ENCODE measurements at places on chromosomes 2 and 18. TPM values are rescaled to one million over a fixed set of nuclear protein-coding genes. Genes with fewer than 3 reads are reported as not detected.

The ASB18 gene
- not detected for total RNA-seq

- DNase-seq, result no peak
Observed at GRCh38 chr2:148603562-148603920, 41.0 kb upstream of the EPC2 start.

DNA sequence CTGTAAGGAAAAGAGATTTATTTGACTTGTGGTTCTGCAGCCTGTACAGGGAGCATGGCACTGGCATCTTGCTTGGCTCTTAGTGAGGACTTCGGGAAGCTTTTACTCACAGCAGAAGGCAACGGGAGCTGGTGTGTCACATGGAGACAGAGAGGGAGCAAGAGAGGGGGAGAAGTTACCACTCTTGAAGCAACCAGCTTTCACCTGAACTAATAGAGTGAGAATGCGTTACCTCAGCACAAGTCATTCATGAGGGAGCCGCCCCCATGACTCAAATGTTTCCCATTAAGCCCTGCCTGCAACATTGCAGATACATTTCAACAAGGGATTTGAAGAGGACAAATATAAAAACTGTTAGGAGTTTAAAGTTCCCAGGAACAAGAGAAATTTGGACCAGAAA lies 190.0 kb downstream of the CYRIA start:
- no peak for DNase-seq

DNA sequence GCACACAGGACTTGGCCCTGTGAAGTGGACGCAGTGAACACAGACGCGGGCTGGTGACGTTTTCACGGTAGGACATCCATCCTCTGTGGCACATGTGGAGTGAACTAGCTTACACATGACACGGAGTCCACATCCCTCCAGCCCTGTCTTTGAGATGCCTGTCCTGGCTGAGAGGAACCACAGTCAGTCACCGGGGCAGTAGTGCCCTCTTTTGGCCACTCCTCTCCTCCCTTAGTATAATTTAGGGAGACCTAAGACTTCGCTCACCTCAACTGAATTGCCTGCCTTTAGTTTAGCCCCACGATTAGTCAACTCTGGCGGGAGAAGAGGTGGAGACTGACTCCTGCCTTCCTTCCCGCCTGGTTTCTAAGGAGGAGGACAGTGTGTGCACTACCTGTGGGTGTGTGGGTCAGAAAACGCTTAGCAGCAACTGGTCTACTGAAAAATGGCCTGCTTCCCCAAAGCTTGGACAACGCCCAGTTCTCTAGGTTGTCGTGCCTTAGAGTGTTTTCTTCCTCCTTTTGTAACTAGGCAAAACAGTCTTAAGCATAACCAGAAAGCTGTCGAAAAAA lies 70.6 kb downstream of the MBP start:
- DNase-seq, result no peak

- DNase-seq, result no peak
Observed at GRCh38 chr18:21684731-21685130, 19.8 kb downstream of the ABHD3 start.

The PROC gene
- 8.9 TPM for total RNA-seq

The STARD6 gene
- total RNA-seq, result not detected

The FTCDNL1 gene
- 1.3 TPM for total RNA-seq

DNA sequence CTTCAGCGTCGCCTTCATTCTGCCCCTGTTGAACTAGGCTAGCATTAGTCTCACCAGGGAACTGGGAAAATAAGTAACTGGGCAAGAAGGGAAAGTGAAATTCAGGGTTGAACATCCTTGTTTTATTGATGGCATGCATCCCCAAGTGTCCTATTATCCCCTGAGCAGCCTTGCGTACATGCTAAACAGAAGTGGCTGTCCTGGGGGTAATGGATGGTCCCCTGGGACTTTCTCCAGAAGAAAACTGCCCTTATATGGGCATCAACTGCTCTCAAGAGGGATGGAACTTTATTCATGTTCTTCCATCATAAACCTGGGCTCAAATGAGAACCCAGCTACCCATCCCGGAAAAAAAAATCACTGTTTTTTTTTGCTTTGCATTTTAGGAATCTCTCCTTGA lies 11.8 kb upstream of the SMIM21 start:
- DNase-seq, result no peak

DNA sequence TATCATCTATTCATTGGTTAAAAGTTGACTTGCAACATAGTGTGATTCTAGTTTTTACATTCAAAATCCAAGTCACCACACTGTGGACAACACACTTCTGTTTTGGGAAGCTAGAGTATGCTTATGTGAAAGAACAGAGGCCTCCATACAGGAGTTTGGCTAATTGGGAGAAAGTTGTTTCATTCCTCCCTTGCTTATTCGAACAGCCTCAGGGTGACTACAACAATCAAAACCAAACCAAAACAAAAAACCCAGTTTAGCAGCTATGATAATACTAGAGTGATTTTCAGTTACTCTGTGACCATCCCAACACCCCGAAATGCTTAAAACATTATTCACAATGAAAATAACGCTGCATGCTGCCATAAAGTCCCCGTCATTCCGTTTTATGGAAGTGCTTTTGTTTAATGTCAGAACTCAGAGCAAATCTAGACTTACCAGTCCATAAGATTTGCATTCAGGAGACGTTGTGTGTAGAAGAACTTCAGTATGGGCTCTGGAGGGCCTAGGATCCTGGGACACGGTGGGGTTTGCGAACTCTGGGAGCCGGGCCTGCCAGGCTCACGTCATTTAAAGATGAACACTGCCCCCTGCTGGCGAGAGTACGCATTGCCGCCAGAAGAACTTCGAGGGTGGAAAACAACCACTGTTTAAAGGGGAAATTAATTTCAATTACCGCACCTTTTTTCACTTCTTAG lies 111.4 kb downstream of the FTCDNL1 start:
- DNase-seq, result peak; percentile 75

DNA sequence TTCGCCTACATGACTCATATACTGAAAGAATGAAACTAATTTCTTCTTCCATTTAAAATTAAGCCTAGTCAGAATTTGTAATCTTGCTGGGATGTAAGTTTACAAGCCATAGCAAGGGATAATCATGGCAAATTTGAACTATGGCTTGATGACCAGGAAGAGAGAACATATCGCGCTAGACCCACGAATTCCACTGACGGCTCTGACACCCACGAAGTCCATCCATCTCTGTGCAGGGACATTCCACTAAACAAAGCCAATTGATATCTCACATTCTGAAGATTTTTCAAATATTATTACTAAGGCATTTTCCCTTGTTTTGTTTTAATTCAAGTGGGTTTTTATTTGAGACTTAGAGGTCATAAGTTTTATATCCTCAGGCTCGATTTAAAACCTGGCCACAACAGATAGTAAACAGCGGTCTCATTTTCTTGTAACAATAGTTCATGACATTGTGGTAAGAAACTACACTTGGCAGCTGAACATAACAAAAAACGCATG lies 113.0 kb downstream of the QPCT start:
- no peak for DNase-seq

DNA sequence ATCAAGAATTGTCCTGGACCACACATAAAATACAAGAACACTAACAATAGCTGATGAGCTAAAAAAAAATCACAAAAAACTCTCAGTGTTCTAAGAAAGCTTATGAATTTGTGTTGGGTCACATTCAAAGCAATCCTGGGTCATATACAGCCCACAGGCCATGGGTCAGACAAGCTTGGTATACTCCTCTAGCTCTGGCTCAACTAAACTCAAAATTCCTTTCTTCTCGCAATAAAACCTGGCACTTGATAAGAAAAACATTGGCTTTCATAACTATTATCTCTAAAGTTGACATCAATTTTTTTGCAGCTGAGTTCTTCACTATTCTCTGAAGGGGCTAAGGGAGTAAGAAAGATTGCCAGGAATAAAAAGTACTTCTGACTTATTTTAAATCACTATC lies 38.3 kb downstream of the FBXO48 start:
- DNase-seq, result no peak

- DNase-seq, result no peak
Observed at GRCh38 chr18:9348079-9348671, 13.6 kb downstream of the TWSG1 start.

DNA sequence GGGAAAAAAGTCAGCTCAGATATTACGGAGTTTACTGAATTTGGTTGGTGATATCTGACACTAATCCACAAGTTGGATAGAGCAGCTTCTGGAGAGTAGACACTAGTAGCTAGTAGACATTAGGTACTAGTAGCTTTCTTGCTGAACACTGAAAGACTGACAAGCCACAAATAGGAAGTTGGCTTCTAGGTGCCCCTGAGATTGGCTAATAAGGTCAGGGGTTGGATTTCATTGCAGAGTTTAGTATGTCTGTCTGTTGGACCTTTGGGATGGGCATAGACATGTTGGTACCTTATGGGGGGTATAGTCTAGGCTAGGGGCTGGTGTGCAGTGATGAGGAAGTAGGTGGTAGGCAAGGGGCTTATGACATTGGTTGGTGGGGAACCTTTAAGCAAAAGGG lies 164.9 kb upstream of the LRRTM1 start:
- DNase-seq, result no peak

The DSC1 gene
- total RNA-seq, result 1.6 TPM

The CD8B2 gene
- total RNA-seq, result 0.31 TPM

The HDLBP gene
- 466 TPM for total RNA-seq

- no peak for DNase-seq
Observed at GRCh38 chr2:138238908-138239307, 262.7 kb upstream of the SPOPL start.

The PROKR1 gene
- 0.10 TPM for total RNA-seq

DNA sequence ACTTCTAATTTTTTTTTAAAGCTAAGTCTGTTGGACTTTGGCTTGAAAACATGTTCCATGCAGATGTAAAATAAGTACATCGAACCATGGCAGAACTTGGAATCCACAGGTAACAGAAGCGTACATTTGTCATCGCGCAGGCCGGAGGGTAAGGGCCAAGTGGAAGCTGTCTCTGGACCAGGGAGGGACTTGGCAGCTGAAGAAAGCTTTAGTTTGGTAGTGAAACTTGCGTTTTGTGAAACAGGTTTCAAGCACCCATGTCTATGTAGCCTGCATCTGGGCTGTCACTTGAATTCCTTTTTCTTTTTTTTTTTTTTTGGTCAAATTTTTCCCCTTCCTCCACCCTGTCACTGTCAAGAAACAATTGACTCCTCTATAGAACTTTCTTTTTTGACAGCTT lies 20.4 kb downstream of the GRHL1 start:
- DNase-seq, result no peak

DNA sequence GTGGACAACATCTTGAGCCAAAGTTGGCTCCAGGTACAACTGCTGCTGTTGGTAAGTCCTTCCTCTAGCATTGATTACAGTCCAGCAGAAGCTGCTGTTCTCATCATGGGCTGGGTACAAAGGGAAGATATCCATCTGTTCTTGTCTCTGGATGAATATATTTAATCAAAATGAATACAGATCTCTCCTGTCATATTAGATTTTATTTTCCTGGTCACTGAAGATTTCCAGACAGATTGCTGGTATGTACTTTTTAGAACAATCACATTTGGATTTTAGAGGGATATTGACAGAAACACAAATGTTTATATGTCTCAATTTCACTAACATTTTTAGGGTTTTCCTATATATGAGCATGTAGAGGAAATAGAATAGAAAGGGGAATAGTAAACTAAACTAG lies 155.4 kb upstream of the FHL2 start:
- no peak for DNase-seq

The SDC1 gene
- total RNA-seq, result 164 TPM

DNA sequence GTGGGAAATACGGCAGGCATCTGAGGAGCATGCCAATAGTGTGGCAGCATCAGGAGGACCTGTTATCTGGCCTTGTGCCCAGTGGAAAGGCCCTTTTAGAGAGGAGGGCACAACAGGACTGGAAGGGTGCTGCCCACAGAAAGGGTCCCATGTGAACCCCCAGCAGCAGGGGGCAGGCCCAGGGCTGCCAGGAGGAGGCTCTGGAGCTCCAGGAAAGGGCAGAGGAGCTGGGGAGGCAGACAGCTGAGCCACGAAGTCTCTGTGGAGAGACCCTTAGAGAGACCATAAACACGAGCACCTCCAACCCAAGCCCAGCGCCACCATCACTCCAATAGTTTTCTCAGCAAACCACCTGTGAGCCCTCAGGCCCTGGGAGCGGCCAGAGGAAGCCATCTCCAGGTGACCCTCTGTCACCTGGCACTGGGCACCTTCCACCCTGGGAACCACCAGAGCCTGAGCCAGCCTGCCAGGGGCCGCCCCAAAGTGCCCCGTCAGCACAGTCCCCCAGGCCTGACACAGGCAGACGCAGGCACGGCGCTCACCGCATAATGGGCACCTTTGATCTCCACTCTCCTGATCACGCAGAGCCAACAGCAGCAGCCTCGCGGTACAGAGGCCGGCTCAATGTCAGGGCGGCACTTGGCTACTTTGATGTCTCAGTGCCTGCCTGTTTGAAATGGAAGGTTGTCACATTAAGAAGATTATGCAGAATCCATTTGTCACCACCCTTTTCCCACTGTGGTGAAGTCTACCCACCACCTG lies 162.5 kb upstream of the RAB6C start:
- DNase-seq, result no peak

- no peak for DNase-seq
Observed at GRCh38 chr18:7221424-7222155, 9.3 kb upstream of the LRRC30 start.

DNA sequence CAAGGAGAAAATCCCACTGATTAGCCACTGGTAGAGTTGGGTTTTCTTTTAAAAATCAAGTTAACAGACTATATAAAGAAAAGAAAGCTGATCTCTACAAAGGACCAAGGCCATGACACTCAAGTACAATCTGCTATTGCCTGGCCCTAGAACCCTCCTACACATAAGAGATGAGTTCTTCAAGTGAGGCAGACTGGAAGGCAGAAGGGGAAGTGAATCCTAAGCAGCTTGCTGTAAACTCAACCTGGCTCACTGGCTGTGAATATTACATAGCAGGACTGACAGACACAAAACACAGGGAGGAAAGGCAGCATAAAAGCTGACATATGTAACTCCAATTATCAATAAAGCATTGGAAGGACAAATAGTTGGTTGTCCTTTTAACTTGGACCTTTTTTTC lies 65.4 kb downstream of the TRIP12 start:
- no peak for DNase-seq

DNA sequence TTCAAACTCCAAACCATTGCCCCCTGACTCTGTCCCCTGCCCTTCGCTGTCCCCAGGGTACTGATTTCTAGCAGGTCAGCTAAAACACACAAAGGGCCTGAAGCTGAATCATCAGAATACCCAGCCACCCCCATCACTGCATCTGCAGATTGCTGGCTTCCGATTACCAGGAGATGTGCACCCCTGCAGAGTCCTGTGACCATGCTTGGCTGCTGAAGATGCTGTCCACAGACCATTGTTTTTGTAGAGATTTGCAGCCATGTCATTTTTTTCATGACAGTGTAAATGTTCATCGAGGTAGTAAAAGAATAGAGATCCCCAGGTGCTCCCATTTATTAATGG lies 463.3 kb downstream of the STK39 start:
- no peak for DNase-seq

DNA sequence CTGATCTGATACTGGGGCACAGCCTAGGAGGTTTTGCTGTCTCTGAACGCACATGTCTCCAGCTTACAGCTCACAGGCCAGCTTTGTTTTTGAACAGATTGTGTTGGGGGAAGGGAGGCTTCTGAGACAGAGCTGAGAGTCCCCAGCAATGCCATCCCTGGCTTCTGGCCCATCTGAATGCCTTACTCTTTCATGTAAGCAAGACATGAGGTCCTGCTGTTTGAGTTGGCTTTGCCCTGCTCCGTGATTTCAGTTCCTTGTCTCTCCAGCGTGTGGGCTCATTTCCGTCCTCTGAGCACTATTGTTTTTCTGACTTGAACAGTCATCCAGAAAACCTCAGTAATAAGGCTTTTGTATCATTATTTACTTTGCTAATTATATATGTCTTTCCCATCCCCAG lies 194.9 kb upstream of the TNP1 start:
- no peak for DNase-seq

Data from type B pancreatic cell (in vitro differentiated cells).